RKO (cell line): ENCODE measurements at places on chromosomes 12 and 14.
A peak's percentile ranks its signal among the peaks of the same experiment; 100 is the strongest.

GRCh38 chr12:62319058-62319457 is 58.9 kb downstream of the USP15 start:
- DNase-seq: no peak

- DNase-seq: no peak
Observed at GRCh38 chr12:94261119-94261518, 112.7 kb downstream of the PLXNC1 start.

DNA sequence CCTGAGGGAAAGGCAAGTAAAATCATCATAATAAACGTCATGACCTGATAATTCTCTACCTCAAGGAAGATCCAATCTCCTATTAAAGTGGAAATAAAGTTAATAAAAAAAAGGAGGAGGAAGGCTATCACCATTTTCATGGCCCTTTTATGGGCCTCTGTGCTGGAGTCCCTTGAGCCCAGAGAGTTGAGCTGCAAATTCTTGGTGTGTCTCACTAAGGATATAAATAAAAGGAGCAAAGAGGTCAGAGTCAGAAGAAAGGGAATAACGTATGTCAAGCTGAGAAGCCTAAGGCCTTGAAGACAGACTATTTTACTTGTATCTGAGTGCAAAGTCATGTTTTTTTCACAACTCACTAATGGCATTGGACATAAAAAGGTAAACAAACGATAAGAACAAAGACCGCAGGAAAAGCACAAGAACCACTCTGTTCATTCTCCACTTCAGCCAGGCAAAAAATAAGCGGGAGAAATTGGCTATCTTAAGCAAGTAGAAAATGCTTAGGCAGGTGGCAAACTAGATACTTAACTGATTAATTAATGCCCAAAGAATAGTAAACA is 12.0 kb upstream of the SMIM10L1 start:
- no peak for DNase-seq

GRCh38 chr14:73761618-73762355 is 47.6 kb upstream of the PNMA1 start:
- DNase-seq: no peak

- DNase-seq: no peak
Observed at GRCh38 chr12:12776261-12776660, 9.2 kb upstream of the APOLD1 start.

GRCh38 chr14:56555921-56556570 is 23.6 kb upstream of the TMEM260 start:
- peak; percentile 61 for DNase-seq

DNA sequence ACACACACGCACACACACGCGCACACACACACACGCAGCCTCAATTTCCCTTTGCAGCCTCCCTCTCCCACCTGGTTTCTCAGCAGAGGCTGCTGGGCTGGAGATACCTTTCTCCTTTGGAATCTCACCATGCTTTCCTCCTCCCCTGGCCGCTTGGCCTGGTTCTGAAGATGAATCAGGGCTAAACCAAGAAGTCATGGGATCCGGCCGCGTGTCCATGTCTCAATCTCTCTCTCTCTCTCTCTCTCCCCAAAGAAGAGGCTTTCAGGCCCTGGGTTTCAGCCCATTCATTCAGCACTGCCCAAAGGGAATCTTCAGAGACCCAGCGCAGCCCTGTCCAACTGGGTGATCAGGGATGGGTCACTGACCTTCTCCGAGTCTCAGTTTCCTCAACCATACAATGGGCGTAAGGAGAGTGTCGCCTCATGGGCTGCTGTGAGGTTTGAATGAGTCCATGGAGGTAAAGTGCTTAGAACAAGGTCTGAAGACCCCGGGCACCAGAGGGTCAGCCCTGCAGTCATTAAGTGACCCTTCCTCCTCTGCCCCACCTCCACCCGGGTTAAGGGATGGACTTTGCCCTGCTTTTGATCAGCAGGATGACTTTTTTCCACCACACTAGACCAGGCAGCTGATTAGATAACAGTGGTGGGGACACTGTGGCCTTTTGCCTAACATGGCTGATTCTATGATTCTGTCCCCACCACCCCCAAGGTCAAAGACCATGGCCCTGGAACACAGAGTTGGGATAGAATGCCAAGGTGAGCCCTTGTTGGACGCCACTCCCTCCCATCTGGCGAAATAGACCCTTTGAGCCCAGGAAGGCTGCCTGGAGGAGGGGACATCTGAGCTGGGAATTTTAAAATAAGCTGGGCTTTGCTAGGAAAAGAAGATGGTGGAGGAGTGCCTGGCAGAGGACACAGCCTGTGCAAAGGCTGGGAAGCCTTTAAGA is 42.1 kb downstream of the SCARB1 start:
- DNase-seq: no peak

GRCh38 chr12:50119387-50119786 is 7.4 kb downstream of the COX14 start:
- no peak for DNase-seq

DNA sequence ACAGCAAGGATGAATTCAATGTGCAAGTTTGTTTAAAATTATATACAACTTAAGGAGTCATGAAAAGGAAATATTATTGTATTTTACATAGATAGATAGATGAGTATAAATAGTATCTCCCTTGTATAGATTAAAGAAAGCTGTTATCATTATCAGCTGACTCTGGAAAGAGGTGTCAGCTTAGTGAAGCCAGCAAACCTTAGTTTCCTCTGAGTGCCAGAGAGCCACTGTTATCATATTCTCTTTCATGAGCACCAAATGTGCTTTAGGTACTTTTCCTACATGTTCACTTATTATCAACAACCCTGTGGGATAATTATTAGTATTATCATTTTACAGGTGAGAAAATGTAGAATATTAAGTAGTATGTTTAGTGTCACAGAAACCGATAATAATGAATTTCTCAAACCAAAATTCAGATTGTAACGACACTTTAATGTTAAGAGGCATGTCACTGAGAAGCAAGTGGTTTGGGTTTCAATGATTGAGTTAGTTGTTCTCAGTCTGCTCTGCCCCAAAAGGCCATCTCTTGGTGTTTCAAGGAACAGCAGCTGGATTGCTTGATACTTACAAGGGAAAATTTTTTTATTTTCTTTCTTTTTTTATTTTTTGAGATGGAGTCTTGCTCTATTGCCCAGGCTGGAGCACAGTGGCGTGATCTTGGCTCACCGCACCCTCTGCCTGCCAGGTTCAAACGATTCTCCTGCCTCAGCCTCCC is 53.7 kb downstream of the PLEKHA5 start:
- peak; percentile 20 for DNase-seq

DNA sequence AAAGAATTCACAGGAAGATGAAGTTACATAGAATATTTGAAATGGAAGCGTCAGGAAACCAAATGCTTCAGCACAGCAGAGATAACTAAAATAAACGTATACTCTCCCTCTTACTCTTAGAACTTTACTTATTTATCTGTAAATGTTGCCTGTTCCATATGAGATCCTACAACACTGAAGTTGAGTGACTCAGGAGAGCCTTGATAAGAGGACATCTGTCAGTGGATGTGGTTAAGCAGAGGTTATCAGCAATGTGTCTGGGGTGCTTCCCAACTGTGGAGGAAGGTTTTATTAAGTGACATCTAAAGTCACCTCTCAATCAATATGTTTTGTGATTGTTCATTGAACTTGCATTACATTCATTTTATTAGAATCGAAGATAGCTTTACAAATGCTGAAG is 81.9 kb downstream of the NEDD1 start:
- no peak for DNase-seq

DNA sequence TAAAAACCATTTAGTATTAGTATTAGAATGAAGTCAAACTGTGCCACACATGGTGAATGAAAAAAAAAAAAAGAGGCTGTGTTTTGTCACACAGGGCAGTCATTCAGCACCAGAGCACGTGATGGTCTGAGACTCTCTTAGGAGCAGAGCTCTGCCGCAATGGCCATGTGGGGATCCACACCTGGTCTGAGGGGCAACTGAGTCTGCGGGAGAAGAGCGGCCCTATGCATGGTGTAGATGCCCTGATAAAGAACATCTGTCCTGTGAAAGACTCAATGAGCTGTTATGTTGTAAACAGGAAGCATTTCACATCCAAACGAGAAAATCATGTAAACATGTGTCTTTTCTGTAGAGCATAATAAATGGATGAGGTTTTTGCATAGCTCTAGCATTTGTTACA is 12.2 kb upstream of the BDKRB1 start:
- DNase-seq: no peak

DNA sequence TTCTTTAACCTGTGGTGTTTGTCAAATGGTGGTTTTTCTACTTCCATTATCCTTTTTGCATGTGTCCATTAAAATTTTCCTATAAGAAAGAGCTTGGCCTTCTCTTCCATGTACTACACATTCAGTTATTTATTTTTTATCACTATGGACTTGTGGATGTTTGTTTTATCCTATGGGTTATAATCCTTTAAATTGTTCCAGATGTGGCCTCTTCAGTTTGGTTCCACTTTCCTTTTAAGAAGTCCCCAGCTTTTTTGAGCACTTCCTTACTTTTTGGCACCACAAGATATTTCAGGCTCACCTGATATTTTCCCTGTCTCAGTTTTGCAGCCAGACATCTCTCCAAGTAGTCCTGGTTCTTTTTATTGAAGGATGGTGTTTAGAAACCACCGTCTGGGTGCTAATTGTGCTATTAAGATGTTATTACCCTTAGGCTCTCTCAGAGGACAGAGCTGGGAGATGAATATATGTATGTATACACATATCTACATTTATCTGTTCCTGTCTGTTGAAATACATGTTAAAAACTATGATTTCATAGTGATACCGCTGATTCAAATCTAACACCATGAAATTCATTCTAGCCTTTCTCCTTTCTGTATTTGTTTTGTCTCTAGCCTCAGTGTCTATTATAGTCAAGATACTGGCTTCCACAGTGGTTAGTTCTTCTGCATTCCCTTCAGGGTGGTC is 408.5 kb upstream of the RGS6 start:
- no peak for DNase-seq

DNA sequence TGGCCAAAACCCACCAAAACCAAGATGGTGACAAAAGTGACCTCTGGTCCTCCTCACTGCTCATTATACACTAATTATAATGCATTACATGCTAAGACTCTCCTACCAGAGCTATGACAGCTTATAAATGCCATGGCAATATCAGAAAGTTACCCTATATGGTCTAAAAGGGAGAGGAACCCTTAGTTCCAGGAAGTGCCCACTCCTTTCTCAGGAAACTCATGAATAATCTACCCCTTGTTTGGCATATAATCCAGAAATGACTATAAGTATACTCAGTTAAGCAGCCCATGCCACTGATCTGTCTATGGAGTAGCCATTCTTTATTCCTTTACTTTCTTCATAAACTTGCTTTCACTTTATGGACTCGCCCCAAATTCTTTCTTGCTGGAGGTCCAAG is 43.0 kb upstream of the FUT8 start:
- no peak for DNase-seq

DNA sequence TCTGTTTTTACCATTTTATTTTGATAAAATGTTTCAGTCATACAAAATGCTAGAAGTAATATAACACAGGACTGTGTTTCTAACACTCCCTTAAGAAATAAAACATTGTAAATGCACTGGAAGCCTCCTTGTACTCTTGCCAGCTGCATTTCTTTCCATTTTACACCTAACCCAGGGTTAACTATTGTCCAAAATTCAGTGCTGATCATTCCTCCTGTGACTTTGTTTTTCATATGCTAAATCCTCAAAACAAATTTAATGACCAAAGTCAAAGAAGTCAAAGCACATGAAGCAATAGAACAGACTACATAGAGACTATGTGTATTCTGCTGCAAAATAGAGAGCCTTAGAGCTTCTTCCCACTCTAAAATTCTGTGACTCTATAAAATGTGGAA is 420.3 kb upstream of the PRICKLE1 start:
- no peak for DNase-seq

- no peak for DNase-seq
Observed at GRCh38 chr14:39228509-39229221, 5.0 kb upstream of the MIA2 start.

DNA sequence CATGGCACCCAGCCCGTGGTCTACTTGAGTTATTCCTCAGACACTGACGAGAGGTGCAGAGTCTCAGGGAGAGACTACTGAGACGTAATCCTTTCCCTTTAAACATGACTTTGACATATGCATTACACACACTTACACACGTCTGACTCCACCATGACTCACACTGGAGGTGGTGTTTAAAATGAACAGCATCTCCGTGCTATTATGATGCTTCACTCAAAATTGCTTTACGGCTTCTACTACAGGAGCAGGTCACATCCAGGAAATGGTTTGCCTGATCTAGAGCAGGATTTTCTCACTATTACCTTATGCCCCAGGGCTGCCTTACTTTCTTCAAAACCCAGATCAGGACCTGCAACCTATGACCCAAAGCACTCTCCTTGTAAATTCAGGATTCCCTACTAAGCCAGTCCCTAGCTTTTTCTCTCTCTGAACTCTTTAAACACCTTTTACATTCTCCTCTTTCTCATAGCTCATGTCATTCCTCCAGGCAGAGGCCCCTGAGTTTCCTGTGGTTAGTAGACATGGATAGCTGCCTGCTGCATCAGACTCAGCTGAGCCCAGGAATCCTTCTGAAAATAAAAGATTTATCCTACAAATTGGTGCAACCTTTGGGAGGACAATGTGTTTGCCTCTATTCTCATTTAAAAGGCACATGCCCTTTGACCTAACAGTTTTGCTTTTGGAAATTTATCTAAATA is 31.2 kb downstream of the TMCC3 start:
- peak; percentile 97 for DNase-seq

GRCh38 chr12:8034802-8035201 is 2.3 kb downstream of the FOXJ2 start:
- DNase-seq: no peak

GRCh38 chr14:68759017-68759560 is 33.8 kb downstream of the ZFP36L1 start:
- no peak for DNase-seq

DNA sequence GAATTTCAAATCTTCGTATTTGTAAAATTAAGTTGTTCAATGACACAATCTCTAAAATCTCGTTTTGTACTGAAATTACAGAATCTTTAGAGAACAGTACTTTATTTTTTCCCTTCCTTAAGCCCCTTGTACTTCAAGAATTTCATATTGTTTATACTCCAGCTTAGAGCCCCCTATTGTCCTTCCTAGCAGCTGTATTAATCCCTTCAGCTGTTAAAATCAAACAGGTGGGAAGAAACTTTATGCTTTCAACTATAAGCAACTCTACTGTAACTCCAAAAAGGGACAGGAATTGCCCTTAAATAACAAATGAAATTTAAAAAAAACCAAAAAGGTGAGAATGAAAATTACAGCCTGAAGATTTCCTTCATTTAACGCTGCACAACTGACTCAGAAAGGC is 1.7 kb downstream of the NACA start:
- DNase-seq: no peak

GRCh38 chr14:70282666-70283065 is 76.8 kb downstream of the COX16 start:
- DNase-seq: no peak

- DNase-seq: no peak
Observed at GRCh38 chr14:69819607-69820006, 22.6 kb upstream of the SLC10A1 start.

GRCh38 chr12:57153415-57153997 is 6.1 kb upstream of the LRP1-AS start:
- no peak for DNase-seq

- DNase-seq: no peak
Observed at GRCh38 chr12:54357506-54358190, 6.6 kb downstream of the GPR84 start.

- no peak for DNase-seq
Observed at GRCh38 chr12:78210506-78210860, 379.8 kb downstream of the NAV3 start.
